ENCODE measurements at places on chromosomes 3 and 15. TPM values are rescaled to one million over a fixed set of nuclear protein-coding genes. Genes with fewer than 3 reads are reported as not detected.

ZNF445 gene
- total RNA-seq: 16.2 TPM

TTLL13 gene
- total RNA-seq: 0.80 TPM

DNA sequence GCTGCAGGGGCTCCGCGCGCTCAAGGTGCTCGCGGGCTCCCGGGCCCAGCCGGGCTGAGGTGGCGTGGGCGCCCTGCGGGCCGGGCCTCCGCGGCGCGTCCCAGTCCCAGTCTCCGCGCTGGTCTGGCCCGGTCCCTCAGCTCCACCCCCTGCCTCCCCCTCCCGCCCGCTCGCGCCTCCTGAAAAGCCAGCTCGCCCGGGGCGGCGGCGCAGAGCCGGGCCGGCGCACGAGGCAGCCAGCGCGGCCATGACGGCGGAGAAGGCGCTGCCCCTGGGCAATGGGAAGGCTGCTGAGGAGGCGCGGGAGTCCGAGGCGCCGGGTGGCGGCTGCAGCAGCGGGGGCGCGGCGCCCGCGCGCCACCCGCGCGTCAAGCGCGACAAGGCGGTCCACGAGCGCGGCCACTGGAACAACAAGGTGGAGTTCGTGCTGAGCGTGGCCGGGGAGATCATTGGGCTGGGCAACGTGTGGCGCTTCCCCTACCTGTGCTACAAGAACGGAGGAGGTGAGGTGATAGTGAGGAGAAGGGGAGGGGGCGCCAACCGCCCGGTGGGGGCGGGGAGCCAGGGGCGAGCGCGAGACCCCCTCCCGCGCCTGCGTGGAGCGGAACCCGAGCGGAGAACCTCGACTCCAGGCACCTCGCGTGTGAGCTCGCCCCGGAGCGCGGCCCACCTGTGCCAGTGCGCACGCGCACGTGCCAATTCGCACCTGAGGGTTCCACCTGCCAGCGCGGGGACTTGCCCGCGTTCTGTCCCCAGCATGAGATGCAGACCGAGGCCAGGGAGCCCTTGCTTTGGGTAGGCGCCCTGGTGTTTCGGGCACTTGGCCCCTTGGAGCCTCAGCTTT lies at the start of gene SLC6A11:
TSS of gene SLC6A11 (plus strand) at position 210 of the 844 bp plus-strand sequence. CDS start at position 248, 38 bp downstream.
- no peak for DNase-seq

DNA sequence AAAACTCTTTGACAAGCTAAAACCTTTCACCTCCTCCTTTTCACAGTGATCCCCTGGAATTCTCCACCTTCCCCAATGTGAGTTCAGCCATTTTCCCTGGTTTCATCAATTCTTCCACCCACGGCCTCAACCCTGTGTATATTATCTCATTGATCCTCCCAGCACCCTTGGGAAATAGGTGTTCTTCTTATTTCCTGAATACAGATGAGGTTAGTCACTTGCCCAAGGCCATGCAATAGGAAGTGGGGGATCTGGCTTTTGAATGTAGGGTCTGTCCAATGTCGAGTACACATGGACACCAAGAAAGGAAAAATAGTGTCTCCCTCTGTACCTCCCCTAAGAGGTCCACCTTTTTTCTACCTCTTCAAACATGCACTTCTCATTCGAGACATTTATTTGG lies 262.8 kb upstream of the ST8SIA2 start:
- DNase-seq: no peak

DNA sequence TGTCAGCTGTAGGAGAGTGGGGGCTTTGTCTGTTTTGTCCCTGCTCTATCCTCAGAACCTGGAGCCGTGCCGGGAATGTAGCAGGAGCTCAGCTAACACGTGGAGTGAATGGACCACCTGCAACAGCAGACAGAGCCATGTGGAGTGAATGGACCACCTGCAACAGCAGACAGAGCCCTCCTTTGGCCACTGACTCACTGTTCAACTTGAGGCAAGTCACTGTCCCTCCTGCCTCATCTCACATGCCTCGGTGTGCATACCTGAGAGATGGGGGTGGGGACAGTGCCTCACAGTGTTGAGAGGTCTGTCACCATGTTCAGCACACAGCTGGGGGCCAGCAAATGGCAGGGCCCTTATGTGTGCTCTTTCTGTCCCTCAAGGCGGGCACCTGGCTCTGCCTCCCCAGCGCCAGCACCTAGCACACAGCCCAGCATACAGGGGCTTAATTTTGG lies 27.9 kb downstream of the FEM1B start:
- no peak for DNase-seq

DNA sequence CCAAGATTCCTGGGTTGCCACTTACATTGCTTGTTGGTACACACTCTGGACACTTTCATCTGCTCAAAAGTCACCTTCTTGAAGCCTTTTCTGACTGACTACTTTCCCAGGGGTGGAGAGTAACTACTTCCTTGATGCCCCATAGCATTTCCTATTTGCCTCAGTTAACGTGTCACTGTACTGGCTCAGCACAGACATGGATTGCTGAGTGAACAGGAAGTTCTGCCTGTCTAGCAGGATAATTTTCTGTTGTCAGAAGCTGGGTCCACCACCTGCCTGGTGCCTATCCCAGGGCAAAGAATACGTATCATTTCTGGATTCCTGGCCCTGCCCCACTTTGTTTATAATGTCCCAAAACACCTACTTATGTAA lies 15.3 kb upstream of the ABHD17C start:
- no peak for DNase-seq

All from CD8-positive, alpha-beta memory T cell (primary cell).